GM23248 (cell line): ENCODE measurements at places on chromosomes 5 and 9. TPM values are rescaled to one million over a fixed set of nuclear protein-coding genes. Genes with fewer than 3 reads are reported as not detected.

IL31RA gene
- 0.89 TPM in 1 of 2 replicates, not detected in the other for total RNA-seq

APC gene
- 34.2 and 47.2 TPM in 2 replicates for total RNA-seq

DNA sequence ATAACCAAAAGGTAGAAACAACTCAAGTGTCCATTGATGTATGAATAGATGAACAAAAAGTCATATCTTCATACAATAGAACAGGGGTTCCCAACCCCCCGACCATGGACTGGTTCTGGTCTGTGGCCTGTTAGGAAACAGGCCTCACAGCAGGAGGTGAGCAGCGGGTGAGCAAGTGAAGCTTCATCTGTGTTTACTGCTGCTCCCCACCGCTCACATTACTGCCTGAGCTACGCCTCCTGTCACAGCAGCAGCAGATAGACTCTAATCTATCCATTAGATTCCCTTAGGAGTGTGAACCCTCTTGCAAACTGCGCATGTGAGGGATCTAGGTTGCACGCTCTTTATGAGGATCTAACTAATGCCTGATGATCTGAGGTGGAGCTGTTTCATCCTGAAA lies 478.0 kb downstream of the BRINP1 start:
- H3K27me3 ChIP-seq, result peaks cover 8% of the 10 kb centered on the region; the same call in 1 of the 2 replicates
- no peak overlapping the region for H3K4me3 ChIP-seq
- H3K4me1 ChIP-seq, result no peaks in the 10 kb centered on the region
- H3K27ac ChIP-seq, result no peak overlapping the region

- H3K4me1 ChIP-seq, result peaks cover 33% of the 10 kb centered on the region
- 0 out of 2 replicates have a peak, but pooled peaks cover 3% of the 10 kb centered on the region for H3K27me3 ChIP-seq
- no peaks in the 10 kb centered on the region for H3K36me3 ChIP-seq
Measured at GRCh38 chr9:99090336-99091130, 14.4 kb upstream of the TGFBR1 start.

GRCh38 chr5:35810601-35811000 lies 46.1 kb upstream of the IL7R start:
- no peak for DNase-seq
- H3K4me1 ChIP-seq, result no peaks in the 10 kb centered on the region
- no peaks in the 10 kb centered on the region for H3K27me3 ChIP-seq
- H3K4me3 ChIP-seq, result no peak overlapping the region
- H3K36me3 ChIP-seq, result no peaks in the 10 kb centered on the region
